ENCODE measurements at places on chromosomes 6 and 20.

DNA sequence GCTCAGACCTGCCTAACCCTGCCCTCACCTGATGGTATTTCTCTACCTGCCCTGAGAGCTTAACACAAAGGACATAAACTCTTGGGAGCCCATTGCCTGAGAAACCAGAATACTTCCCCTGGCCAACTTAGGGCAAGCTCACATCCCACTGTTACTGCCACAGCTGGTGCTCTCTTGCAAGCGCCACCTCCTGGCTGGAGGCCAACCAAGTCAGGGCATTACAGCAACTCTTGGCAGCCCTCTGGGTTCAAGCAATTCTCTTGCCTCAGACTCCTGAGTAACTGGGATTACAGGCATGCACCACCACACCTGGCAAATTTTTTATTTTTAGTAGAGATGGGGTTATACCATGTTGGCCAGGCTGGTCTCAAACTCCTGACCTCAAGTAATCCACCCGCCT lies 70.1 kb downstream of the HECA start:
- no peak for DNase-seq

DNA sequence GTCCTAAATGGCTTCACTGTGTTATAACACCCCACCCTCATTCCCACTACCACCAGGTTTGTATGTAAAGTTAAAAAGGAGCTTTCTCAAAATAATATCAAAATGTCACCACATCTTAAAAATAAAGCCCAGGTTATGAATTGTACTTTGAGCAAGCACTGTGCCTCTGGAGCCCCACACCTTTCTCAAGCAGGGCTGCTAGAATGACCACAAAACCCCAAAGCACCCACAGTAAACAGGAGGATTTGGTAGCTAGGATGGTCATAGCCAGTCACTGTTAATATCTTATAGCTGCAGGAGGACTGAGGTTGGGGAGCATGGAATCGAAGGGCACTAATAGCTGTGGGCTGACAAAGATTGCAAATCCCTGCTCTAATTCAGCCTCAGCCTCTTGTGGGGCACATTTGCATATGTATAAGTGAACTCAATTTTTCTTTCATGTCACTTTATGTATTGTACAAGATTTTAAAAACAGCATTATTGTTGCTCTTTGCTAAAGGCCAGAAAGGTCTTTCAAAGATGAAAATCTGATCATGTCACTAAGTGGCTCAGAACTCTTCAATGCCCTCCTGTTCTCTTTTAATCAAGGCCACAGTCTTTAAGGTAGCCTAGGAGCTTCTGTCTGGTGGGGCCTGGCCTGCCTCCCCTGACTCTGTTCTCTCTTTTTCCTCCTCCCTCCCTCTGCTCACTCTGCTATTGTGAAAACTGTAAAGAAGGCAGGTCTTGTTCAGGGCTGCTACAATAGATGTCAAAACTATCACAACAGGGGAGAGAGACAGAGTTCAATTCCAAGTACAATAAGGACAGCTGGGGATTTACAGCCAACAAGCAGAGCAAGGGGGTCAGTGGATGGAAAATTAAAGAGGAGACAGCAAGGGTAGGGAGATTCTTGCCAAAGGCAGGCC lies 101.6 kb downstream of the TMEM200A start:
- DNase-seq, result no peak

GRCh38 chr6:42661540-42662153 lies 60.8 kb downstream of the PRPH2 start:
- peak; percentile 75 for DNase-seq

GRCh38 chr6:156102129-156102528 lies 646.5 kb upstream of the NOX3 start:
- peak; percentile 3 for DNase-seq

DNA sequence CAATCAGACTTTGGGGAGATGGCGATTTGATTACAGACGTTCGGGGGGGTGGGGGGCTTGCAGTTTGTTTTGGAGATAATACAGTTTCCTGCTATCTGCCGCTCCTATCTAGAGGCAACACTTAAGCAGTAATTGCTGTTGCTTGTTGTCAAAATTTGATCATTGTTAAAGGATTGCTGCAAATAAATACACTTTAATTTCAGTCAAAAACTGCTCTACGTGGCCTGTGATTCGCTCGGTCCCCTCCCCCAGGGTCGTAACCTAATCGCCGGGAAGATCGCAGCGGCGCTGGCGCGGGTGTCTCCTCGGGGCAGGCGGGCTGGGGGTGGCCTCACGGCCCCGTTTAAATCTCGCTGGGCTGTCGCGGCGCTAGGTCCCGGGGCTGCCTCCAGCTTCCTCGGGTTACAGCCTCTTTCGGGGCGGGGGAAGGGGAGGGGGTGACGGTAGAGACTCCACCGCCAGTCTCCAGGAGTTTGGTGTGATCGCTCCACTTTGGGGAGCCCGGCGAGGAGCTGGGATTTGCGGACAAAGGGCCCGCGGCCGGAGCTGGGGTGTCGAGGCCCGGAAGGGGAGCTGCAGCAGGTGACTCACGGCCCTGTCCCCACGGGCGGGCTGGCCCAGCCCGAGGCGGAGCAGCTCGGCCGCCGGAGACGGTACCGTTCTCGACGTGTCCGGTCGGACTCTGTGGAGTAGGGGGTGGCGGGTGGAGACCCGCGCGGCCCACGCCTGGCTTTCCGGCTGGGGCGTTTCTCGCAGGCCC lies 4.2 kb downstream of the FOXC1 start:
- no peak for DNase-seq

DNA sequence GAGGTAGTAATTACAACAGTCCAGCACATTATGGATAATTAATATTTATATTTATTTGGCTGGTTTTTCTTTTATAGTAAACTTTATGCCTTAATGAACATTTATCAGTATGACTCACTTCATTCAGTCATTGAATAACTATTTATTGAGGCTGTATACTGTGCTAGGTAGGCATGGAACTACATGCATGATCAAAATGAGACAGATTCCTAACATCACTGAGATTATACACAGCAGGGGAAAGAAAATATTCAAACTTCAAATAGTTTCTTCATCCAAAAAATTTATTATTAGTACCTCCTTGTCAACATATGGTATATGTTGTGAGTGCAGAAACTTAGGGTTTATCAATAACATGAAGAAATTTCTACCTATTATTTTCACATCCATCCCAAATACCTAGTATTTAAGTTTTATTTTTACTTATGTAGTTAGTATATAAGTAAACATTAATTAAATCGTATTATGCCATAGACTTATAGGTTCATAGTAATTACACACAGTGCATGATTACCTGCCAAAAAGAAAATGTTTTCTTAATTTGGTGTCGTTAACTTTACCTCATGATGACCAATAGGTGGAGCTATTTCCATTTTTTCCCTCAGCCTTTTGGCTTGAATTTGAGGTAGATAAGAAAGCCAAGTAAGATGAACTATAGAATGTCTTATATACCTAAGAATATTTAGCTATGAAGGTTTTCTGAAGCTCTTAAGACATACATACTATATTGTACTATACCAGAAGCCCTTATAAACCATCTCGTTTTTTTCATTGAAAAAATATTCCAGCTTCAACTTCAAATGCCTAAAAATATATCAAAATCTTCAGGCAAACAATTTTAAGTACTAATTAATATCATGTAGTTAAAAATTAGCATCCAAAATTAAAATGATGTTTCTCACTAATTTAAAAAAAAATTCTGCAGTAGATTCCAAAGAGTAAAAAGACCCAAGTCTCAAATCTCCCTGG lies 12.5 kb upstream of the TMEM30A start:
- DNase-seq, result peak; percentile 80

GRCh38 chr6:122704066-122704465 lies 75.5 kb upstream of the FABP7 start:
- no peak for DNase-seq

GRCh38 chr20:24147961-24148360 lies 159.4 kb upstream of the GGTLC1 start:
- DNase-seq, result no peak

All from suppressor macrophage treated with lipopolysaccharide for 4 hours (primary cell).